ENCODE measurements at places on chromosomes 7 and 10.

- DNase-seq = no peak
These were observed 26.0 kb downstream of the EGFR start for GRCh38 chr7:55044791-55045190.

DNA sequence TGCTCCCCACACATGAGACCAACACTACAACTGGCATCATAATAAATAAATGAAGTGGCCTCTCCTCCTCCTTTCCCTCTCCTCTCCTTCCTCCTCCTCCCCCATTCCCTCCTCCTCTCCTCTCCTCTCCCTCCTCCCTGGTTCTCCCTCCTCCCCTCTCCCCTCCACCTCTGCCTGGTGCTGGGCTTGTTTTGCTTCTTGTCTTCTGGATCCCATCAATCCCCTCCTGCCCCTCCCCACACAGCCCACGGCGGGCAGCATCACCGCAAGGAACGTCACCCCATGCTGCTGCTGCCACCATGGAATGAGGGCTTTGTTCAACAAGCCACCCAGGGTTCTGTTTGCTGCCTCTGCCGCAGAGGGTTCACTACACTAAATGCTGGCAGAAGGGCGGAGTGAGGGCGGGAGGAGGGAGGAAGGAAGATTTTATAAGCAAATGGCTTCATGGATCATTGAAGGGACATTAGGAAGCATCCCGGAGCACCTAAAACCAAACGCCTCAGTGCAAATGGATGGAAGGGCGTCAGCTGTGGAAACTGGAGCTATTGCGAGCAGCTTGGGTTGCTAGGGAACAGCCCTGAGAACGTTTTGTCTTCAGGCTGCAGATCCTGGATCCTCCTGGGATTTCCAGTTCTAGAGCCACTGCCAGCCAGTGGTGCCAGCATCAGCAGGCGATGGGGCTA is 379.7 kb upstream of the ZMIZ1 start:
- DNase-seq = no peak

DNA sequence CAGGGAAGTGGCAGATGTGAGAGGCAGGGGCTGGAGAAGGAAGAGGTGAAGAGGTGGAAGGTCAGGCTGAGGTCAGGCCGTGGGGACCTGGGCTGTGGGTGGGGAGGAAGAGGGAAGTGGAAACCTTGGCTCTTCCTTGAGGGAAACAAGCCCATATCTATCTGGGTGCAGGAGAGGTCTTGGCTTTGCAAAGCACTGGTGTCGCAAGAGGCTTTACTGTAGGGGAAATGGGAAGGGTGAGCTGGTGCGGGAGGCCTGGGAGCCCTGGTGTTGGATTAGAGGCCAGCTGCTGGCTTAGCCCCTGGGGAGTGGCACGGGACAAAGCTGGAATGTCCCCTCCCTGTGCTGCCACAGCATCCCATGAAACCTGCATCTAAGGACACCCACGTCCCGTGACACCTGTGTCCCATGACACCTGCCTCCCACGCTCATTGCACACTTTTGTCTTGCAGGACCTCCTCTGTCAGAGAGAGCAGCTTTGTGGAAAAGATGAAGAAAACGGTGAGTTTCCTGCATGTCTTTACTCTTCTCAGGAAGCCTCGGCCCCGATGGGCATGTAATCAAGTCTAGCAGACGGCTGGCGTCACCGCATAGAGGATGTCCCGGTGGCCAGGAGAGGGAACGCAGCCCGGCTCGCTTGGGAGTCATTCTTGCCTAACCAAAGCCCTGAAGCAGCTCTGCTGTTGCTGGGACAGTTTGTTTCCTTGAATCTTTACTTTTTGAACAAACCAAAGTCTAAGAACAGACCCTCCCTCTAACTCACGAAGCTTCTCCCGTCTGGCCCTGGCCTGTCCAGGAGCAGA is 22.2 kb downstream of the TMEM120A start:
- no peak for DNase-seq

- no peak for DNase-seq
These were observed 299.3 kb downstream of the GRM8 start for GRCh38 chr7:126953461-126953860.

DNA sequence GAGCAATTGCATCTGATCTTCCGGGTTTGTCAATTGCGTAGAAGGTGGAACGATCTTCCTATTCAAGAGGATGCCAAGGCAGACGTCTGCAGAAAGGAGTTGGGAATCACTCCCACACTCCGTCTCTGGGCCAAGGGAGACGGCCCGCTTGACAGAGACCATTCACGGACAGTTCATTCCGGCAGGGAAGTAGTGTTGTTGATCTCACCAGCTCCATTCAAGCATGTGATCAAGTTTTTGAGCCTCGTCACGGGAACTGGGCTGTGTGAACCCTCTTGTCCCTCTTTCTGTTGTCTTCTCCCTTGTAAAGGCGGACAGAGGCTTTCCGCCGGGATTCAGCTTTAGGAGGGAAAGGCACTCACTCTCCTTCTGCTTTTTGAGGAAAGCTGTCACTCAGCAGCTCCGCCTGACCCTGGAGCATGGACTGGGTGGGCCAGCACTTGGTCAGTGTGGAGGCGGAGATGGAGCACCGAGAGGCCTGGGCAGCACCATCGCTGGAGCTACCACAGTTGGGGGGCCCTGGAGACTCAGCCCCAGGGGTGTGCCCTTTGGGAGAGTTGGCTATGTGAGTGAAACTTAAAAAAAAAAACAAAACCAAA is 44.9 kb downstream of the SPDYE5 start:
- DNase-seq = no peak

- DNase-seq = no peak
These were observed 228.8 kb downstream of the BMPER start for GRCh38 chr7:34133983-34134782.

DNA sequence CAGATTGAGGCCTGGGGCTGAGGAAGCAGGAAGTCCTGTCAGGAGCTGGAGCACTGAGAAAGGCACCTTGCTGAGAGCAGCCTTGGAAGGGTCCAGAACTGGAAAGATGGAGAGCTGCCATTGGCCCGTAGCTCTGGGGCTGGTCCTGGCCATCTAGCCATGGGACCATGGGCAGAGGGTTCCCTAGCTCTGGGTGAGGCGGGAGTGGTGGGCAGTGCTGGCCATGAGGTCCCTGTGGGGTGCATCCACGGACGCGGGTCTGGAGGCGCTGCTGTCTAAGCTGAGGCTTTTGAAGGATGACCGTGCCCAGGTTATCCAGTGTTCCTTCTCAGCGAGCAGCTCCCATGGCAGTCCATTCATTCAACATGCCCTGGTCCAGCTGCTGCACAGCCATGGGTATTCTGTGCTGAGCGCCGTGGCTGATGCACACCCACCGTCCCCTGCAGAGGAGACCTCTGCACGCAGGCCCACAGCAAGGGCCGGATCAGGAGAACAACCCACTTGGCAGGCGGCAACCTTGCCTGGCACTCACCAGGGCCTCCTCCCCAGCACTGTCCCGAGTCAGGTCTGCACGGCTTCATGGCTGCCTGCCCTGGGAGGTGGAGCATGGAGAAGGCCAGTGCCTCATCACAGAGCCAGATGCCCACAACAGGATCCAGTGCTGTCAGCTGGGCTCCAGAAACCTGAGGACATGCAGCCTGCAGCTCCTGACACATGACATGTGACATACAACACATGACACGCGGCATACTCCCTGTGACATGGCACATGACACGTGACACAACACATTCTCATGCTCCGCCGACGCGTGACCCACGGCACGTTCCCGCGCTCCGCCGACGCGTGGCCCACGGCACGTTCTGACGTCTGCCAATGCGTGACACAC is 121.9 kb downstream of the INPP5A start:
- no peak for DNase-seq

DNA sequence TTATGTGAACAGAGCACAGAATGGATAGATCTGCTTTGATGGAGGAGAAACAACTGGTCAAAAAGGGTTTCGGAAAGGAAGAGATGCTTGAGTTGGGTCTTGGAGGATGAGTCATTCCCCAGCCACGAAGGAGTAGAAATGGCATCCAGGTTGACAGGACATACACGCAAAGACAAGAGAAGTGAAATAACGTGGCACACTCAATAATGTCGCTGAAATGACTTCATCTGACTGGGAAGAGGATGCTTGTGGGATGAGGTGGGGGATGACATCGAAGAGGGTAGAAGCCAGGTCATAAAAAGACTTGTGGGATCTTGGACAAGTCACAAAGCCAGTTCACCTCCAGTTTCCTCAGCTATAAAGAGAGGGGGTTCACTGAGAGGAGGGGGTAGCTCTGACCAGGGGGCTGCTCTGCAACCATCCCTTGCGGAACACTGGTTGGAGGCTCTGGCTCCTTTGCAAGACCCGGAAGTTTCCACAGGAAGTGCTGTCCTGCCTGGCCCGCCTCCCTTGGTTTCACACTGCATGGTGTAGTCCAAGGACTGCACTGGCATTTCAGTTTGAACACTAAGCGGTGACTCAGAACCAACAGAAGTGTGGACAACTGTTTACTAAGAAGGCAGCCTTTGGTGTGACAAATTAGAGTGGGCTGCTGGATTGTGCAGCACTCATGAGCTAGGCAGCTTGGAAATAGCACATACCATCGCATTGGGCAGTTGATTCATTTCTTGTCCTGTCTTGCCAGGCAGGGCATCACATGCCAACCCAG is 189.9 kb upstream of the ADO start:
- DNase-seq = no peak

- DNase-seq = no peak
These were observed 466.4 kb upstream of the ZMIZ1 start for GRCh38 chr10:78602201-78602932.

- no peak for DNase-seq
These were observed 24.3 kb downstream of the CBLL1 start for GRCh38 chr7:107768263-107768662.

DNA sequence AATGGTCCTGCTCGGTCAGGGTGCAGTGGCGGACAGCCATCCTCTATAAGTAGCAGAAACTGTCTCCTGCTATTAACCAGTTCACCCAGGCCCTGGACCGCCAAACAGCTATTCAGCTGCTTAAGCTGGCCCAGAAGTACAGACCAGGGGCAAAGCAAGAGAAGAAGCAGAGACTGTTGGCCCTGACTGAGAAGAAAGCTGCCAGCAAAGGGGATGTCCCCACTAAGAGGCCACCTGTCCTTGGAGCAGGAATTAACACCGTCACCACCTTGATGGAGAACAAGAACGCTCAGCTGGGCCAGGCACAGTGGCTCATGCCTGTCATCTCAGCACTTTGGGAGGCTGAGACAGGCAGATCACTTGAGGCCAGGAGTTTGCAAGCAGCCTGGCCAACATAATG is 5.6 kb upstream of the NSUN5 start:
- DNase-seq = no peak

DNA sequence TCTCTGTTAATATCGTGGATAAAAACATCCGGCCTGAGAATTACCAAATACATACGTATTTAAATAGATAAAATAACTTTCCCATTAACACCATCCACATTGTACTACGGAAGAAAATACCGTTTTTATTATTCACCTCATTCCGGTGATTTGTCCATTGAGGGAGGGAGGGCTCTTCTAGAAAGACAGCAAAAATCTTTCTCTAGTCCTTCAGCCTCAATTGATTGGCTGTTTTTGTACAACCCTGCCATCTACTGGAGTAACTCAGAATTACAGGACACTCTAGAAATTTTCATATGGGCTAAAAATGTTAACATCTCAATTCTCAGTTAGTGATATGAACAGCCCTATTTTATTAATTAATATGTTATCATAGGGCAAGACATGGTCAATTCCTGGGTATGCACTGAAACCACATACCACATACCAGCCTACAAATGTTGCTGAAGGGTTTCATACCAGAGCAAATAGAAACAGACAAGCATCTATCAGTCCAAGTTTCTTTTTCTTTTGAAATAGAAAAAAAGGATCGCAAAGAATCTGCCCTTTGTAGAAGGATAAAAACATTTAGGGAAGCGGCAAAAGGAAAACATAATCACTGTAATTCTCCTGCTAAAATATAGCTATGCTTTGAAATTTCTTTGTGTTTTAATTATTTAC is 55.8 kb upstream of the CDCA7L start:
- DNase-seq = no peak

DNA sequence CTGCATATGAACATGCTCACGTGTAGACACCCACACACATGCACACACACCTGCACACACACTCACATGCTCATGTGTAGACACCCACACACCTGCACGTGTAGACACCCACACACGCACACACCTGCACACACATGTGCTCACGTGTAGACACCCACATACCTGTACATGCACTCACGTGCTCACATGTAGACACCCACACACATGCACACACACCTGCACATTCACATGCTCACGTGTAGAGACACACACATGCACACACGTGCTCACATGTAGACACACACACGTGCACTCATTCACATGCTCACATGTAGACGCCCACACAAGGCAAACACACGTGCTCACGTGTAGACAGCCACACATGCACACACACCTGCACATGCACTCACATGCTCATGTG is 275.8 kb downstream of the PTPRN2 start:
- DNase-seq = no peak

GRCh38 chr10:119893074-119893473 is 544 bp downstream of the SEC23IP start:
- DNase-seq = no peak

- no peak for DNase-seq
These were observed 817.6 kb downstream of the TNS3 start for GRCh38 chr7:46764100-46764936.

- no peak for DNase-seq
These were observed 1.7 kb downstream of the TWNK start for GRCh38 chr10:100989088-100989487.

- no peak for DNase-seq
These were observed 92.8 kb downstream of the CHN2 start for GRCh38 chr7:29287366-29287765.

GRCh38 chr10:83919187-83919586 is 220.1 kb upstream of the GHITM start:
- DNase-seq = no peak

DNA sequence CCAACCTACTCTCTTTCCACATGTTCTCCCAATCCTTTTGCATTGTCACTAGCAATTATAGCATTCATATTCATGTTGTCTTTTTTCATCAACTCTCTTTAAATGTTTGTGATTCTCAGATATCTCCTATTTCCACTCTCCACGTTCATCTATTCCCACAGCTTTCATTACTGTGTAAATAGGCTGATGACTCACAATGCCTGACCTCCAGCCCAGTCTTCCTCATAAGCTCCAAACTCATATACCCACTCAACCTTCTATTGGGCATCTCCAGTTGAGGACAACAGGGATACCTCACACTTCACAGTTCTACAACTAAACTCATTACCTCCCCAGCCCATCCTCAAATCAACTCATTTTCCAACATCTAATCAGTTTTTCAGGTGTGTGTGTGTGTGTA is 194.1 kb downstream of the DGKI start:
- no peak for DNase-seq

GRCh38 chr10:124403548-124403947 is 15.2 kb downstream of the OAT start:
- no peak for DNase-seq

DNA sequence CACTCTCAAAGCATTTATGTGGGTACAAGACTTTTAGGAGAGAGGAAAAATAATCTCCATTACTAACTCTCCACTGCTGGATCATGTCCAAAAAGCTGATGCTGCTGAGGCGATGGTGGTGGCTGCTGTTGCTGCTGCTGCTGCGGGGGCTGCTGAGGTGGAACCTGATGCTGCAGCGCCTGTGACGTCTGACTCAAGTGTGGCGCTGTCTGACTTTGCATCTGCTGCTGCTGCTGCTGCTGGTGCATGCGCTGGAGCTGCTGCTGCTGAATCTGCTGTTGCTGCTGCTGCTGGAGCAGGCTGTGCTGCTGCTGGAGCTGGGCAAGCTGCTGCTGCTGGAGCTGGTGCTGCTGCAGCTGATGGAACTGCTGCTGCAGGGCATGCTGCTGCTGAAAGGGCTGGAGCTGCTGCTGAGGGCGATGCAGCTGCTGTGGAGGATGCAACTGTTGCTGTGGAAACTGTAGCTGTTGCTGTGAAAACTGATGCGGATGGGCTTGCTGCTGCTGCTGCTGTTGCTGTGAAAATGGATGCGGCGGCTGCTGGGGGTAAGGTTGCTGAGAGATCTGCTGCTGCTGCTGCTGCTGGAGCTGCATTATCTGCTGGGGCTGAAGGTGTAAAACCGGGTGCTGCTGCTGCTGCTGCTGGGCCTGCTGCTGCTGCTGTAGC is 34.5 kb downstream of the PAXIP1 start:
- DNase-seq = no peak
